ENCODE measurements at places on chromosomes 13 and 19. TPM values are rescaled to one million over a fixed set of nuclear protein-coding genes. Genes with fewer than 3 reads are reported as not detected.

DNA sequence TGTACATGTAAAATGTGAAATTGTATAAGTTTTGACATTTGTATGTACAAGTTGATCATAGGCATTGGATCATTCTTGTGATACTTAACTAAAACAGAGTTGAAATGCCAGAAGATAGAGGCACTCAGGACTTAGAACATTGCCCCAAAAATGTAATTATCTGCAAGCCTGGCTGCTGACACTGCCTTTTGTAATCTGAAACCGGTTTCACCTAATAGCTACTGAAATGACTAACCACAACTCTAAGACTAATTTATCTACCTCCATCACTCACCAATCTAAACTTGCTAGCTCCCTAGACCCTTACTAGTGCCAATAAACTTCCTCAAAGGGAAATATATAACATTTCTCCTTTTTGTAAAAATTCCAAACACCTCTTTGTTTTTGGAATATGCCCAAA is 2596.2 kb downstream of the PCDH9 start:
- no peak overlapping the region for H3K27ac ChIP-seq
- no peak overlapping the region for H3K4me3 ChIP-seq
- no peaks in the 10 kb centered on the region for H3K36me3 ChIP-seq
- H3K4me1 ChIP-seq: no peaks in the 10 kb centered on the region
- no peaks in the 10 kb centered on the region for H3K27me3 ChIP-seq

DNA sequence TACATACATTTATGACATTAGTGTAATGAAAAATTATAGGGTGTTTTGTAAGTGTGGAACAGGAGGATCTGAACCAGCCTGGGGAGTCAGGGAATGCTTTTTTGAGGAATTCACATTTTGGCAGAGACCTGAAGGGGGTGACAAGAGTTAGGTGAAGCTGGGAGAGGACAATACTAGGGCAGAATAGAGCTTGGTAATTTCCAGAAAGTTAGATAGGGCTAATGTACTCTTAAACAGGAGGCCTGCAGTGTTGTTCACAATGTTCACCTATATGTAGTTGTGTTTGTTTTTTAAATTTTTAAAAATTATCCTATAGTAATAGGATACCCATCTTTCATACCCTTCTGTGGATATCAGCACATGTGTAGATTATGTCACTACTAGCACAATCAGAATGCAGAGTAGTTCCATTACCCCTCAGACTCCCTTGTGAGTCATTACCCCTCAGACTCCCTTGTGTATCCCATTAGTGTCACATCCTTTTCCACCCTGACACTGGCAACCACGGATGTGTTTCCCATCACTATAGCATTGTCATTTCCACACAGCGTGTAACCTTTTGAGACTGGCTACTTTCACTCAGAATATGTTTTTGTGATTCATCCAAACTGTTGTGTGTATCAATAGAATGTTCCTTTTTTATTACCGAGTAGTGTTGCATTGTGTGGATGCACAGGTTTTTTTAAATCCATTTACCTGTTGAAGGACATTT is 43.1 kb downstream of the PCCA start:
- H3K27ac ChIP-seq: no peak overlapping the region
- H3K4me1 ChIP-seq: peaks cover 16% of the 10 kb centered on the region
- no peaks in the 10 kb centered on the region for H3K36me3 ChIP-seq
- no peak for DNase-seq
- no peak overlapping the region for H3K4me3 ChIP-seq

- H3K27me3 ChIP-seq: no peaks in the 10 kb centered on the region
- H3K4me3 ChIP-seq: no peak overlapping the region
Measured at GRCh38 chr13:57878291-57878690, 246.7 kb downstream of the PCDH17 start.

- no peak for DNase-seq
- peaks cover 2% of the 10 kb centered on the region for H3K27me3 ChIP-seq
- no peak overlapping the region for H3K27ac ChIP-seq
- no peaks in the 10 kb centered on the region for H3K36me3 ChIP-seq
- H3K4me3 ChIP-seq: no peak overlapping the region
- no peaks in the 10 kb centered on the region for H3K4me1 ChIP-seq
Measured at GRCh38 chr13:98970330-98970729, 7.5 kb downstream of the DOCK9 start.

GRCh38 chr19:10289167-10289835 is 451 bp upstream of the ICAM5 start:
- peak overlapping the region; percentile 31 for H3K4me3 ChIP-seq
- no peaks in the 10 kb centered on the region for H3K36me3 ChIP-seq
- DNase-seq: peak; percentile 46

The SYCN gene
- not detected for total RNA-seq

The CGB3 gene
- not detected for total RNA-seq

The CD33 gene
- not detected for total RNA-seq

DNA sequence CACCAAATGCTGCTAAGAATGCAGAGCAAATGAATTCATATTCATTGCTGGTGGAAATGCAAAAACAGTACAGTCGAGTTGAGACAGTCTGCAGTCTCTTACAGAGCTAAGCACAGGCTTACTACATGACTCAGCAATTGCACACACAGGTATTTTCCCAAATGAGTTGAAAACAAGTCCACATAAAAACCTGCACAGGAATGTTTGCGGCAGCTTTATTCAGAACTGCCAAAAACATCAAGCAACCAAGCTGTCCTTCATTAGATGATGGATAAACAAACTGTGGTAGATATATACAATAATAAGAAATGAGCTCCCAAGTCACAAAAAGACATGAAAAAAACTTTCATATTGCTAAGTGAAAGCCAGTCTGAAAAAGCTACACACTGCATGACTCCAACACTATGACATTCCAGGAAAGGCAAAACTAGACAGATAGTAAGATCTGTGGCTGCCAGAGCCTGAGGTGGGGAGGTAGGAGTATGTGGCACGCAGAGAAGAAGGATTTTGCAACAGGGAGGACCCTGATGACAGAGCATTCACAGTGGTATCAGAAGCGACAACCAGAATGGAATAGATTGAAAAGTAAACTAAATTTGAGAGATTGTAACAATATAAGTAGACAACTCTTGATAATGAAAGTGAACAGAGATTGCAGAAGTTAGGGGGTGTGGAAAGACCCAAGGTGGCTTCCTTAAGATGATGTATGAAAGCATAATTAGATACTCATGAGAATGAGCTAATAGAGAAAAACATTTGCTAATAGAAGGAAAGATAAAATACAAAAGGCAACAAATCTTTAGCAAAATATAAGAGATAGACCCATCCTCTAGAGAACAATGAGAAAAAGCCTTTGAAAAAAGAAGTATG is 52.7 kb downstream of the TSC22D1 start:
- H3K36me3 ChIP-seq: no peaks in the 10 kb centered on the region
- peaks cover 14% of the 10 kb centered on the region for H3K4me1 ChIP-seq
- H3K4me3 ChIP-seq: no peak overlapping the region
- no peaks in the 10 kb centered on the region for H3K27me3 ChIP-seq
- no peak for DNase-seq

- no peaks in the 10 kb centered on the region for H3K4me1 ChIP-seq
- peak overlapping the region; percentile 88 for H3K27ac ChIP-seq
- peak; percentile 86 for DNase-seq
- no peaks in the 10 kb centered on the region for H3K36me3 ChIP-seq
- peak overlapping the region; percentile 94 for H3K4me3 ChIP-seq
- peaks cover 1% of the 10 kb centered on the region for H3K27me3 ChIP-seq
Measured at GRCh38 chr19:18007044-18007916, 690 bp upstream of the ARRDC2 start.

- no peaks in the 10 kb centered on the region for H3K4me1 ChIP-seq
- no peak for DNase-seq
- H3K36me3 ChIP-seq: peaks cover 6% of the 10 kb centered on the region
- peaks cover 19% of the 10 kb centered on the region for H3K27me3 ChIP-seq
- H3K27ac ChIP-seq: no peak overlapping the region
Measured at GRCh38 chr19:43667876-43668405, 2.0 kb downstream of the PLAUR start.

DNA sequence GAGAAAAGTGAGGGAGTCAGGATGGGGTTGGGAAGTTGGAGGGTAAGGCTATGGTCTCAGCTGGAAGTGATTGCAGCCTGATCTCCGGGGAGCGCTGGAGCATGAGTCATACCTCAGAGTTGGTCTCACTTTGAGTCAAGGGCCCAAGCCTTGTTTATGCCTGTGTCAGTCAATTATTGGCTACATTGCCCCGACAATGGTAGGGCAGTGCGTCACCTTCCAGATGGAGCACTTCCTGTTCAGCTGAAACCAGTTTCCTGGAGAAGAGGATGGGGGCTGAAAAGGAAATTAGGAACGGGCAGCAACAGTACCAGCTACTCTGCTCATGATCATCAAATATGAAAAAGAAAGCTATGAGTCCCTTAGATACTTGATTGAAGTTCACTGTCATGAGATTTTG is 60.4 kb downstream of the ADGRE1 start:
- H3K4me1 ChIP-seq: no peaks in the 10 kb centered on the region
- no peak overlapping the region for H3K27ac ChIP-seq
- H3K36me3 ChIP-seq: no peaks in the 10 kb centered on the region
- no peak for DNase-seq
- H3K27me3 ChIP-seq: peaks cover 1% of the 10 kb centered on the region

- peaks cover 8% of the 10 kb centered on the region for H3K4me1 ChIP-seq
- no peak overlapping the region for H3K4me3 ChIP-seq
- DNase-seq: peak; percentile 27
- no peaks in the 10 kb centered on the region for H3K36me3 ChIP-seq
- no peaks in the 10 kb centered on the region for H3K27me3 ChIP-seq
Measured at GRCh38 chr13:106052200-106052767, 483.2 kb downstream of the EFNB2 start.

DNA sequence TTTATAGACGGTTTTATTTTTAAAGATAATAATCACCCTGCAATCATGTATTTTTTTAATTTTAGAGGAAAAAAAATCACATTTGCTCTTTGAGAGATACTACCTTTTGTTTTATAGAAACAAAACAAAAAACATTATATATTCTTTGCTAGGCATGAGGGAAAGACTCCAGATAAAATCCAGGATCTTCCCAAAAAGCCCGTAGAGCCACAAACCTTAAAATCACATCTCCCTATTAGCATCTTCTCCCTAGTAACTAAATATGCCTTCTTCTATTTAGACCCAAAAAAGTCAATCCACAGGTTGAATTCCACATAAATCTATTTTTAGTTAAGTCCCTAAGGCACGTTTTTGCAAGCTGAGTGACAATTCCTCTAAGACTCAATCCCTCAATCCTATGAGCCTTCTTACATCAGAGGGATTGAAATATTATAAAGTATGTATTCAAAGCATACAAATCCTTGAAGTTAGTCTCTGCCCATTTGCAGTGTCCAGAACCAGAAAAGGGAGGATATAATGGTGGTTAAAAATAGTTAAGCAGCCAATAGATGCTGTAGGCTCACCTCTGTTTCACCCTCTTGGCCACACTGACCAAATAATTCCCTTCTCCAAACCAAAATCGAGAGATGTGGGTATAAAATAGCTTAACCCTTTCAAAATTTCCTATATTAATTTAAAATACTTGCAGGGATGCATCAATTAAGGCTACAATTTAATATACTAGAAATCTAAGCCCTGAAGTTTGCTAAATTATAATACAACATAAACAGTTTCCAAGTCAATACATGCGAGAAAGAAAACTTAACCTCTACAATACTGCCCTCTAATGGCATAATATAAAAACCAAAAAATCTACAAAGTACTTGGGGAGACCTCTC is 64.0 kb downstream of the SERP2 start:
- H3K4me3 ChIP-seq: peak overlapping the region; percentile 83
- H3K4me1 ChIP-seq: peaks cover 45% of the 10 kb centered on the region

The DPF1 gene
- total RNA-seq: 33.8 TPM

GRCh38 chr13:26656919-26657318 is 99.4 kb downstream of the WASF3 start:
- H3K4me1 ChIP-seq: no peaks in the 10 kb centered on the region
- H3K27me3 ChIP-seq: peaks cover 2% of the 10 kb centered on the region
- no peak overlapping the region for H3K4me3 ChIP-seq
- H3K36me3 ChIP-seq: no peaks in the 10 kb centered on the region
- H3K27ac ChIP-seq: no peak overlapping the region

The CCDC70 gene
- not detected for total RNA-seq

The CRX gene
- not detected for total RNA-seq

The ZNF223 gene
- total RNA-seq: 7.6 TPM

The CGB1 gene
- not detected for total RNA-seq

The MEX3D gene
- total RNA-seq: 96.7 TPM

- no peaks in the 10 kb centered on the region for H3K4me1 ChIP-seq
- no peak overlapping the region for H3K27ac ChIP-seq
- DNase-seq: no peak
- peaks cover 6% of the 10 kb centered on the region for H3K27me3 ChIP-seq
- no peaks in the 10 kb centered on the region for H3K36me3 ChIP-seq
- H3K4me3 ChIP-seq: no peak overlapping the region
Measured at GRCh38 chr19:16342002-16342715, 17.5 kb downstream of the KLF2 start.

GRCh38 chr13:35485424-35485823 is 8.9 kb upstream of the MAB21L1 start:
- H3K27me3 ChIP-seq: peaks cover 6% of the 10 kb centered on the region
- DNase-seq: peak; percentile 62
- H3K4me3 ChIP-seq: peak overlapping the region; percentile 74
- peaks cover 48% of the 10 kb centered on the region for H3K4me1 ChIP-seq
- peak overlapping the region; percentile 90 for H3K27ac ChIP-seq
- no peaks in the 10 kb centered on the region for H3K36me3 ChIP-seq

- peaks cover 2% of the 10 kb centered on the region for H3K27me3 ChIP-seq
- peaks cover 11% of the 10 kb centered on the region for H3K36me3 ChIP-seq
- H3K4me3 ChIP-seq: peak overlapping the region; percentile 30
- peak overlapping the region; percentile 44 for H3K27ac ChIP-seq
- H3K4me1 ChIP-seq: peaks cover 10% of the 10 kb centered on the region
- no peak for DNase-seq
Measured at GRCh38 chr13:26787961-26788360, 27.4 kb upstream of the GPR12 start.

- H3K4me3 ChIP-seq: no peak overlapping the region
- H3K27ac ChIP-seq: no peak overlapping the region
- DNase-seq: no peak
- peaks cover 4% of the 10 kb centered on the region for H3K4me1 ChIP-seq
- H3K27me3 ChIP-seq: no peaks in the 10 kb centered on the region
- H3K36me3 ChIP-seq: no peaks in the 10 kb centered on the region
Measured at GRCh38 chr13:74092711-74093110, 41.5 kb downstream of the KLF12 start.

- no peak overlapping the region for H3K4me3 ChIP-seq
- H3K36me3 ChIP-seq: no peaks in the 10 kb centered on the region
- DNase-seq: no peak
- H3K4me1 ChIP-seq: peaks cover 7% of the 10 kb centered on the region
- H3K27ac ChIP-seq: no peak overlapping the region
- peaks cover 18% of the 10 kb centered on the region for H3K27me3 ChIP-seq
Measured at GRCh38 chr19:48750351-48750750, 2.1 kb downstream of the FUT1 start.

GRCh38 chr19:18070181-18070580 is 16.6 kb downstream of the IL12RB1 start:
- no peaks in the 10 kb centered on the region for H3K36me3 ChIP-seq
- H3K27me3 ChIP-seq: no peaks in the 10 kb centered on the region
- no peak for DNase-seq

The BRSK1 gene
- total RNA-seq: 223 TPM

Measured in glutamatergic neuron (in vitro differentiated cells).